ENCODE measurements at places on chromosomes 1 and 21.

DNA sequence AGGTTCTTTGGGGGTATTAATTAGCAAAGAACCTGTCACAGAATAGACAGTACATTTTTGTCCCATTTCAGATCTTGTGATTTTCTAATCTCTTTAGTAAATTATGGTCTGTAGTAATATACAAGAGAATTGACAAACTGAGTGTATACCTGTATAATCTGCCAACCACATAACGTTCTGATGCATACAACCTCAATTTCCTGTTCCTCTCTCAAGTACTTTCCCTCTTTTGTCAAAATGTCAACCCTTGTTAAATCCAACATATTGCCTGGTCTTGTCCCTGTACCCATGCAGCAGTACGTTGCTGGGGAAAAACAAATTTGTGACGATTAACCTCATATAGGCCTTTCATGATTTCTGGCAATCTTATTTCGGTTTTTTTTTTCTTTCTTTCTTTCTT, 1.1 kb downstream of the ARV1 start:
- DNase-seq = no peak

DNA sequence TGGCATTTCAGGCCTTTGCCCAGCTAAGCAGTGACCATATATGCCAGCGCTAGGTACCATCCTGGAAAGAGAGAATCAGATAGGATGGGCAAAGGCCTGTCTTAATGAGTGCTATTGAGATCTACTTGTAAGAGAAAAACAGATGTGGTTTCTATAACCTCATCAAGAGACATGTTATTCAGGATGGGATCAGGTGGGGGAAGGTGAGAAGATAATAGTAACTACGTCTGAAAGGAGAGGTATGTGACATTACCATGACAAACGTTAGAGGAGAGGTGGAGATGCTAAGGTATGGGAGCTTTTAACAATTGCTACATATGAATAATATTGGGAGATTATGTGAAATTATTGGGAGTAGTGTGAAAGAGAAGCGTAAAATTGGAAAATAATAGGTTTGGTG, 204.2 kb upstream of the PLXNA2 start:
- DNase-seq = no peak

DNA sequence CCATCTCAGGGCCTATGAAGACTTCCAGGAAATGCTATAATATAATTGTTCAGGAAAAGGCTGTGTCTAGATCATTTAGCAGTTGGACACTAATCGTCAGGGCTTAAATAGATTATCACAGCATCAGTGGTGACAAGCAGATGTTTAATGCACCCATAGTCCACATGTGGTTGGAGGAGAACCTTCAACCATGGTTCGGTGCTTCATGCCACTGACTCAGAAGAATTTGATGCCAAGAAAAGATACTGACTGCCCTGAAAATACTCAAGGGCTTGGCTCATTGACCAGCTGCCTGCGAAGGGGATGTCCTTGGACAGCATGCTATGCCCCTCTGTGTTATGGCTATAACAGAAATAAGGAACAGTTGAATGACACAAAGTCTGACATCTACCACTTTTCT, 175.7 kb downstream of the HHIPL2 start:
- DNase-seq = no peak

DNA sequence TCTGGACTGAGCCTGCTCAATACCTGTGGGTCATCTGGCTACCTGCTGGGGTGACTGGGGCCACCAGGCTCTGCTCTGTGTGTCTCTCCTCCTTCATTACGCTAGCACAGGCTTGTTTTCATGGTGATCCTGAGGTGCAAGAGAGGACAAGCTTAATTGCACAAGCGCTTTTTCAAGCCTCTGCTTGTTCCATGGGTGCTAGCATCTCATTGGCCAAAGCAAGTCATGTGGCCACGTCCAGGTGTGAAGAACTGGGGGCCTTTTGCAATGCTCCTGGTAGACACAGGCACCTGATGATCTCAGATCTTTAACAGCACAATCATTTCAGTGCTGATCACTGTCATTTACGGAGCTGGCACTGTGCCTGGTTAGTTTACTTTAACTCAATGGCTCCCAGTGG, 114.6 kb downstream of the KAZN start:
- no peak for DNase-seq

DNA sequence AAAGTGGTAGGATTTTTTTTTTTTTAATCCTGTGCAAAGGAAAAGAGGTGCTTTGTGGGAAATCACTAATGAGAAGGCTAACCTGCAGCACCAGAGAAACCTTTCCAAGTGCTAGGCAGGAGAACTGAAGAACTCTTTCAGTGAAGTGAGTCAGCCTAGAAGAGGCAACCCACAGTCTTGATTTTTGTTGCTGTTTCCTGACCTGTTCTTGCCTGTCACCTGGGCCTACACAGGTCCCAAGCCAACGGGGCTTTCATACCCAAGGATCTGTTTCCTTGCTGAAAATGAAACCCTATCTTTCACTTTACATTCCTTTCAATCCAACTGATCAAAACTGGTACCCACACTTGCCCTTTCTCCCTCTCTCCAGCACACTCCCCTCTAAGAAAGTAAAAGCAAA, 7.1 kb upstream of the IKBKE start:
- no peak for DNase-seq

- no peak for DNase-seq
Measured at GRCh38 chr21:44489962-44490361, 34.7 kb downstream of the LRRC3 start.

GRCh38 chr1:7019510-7019909, 234.3 kb downstream of the CAMTA1 start:
- DNase-seq = no peak

DNA sequence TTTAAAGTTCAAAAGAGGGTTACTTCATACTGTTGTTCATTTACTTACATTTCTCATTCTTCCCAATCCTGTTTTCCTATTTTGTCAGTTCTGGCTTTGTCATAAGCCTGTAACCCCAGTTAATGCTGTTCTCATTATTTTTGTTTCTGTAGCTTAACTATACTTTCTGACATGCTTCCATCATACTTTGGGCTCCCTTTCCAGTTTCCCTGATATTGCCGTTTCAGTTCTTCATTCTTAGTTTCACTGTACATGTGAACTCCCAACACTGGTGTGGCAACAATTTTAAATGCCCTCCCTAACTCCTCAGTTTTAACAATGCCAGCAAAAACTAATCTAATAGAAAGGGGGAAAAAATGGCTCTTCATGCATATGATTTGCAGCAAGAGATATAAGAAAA, 456.7 kb downstream of the LMO4 start:
- no peak for DNase-seq

DNA sequence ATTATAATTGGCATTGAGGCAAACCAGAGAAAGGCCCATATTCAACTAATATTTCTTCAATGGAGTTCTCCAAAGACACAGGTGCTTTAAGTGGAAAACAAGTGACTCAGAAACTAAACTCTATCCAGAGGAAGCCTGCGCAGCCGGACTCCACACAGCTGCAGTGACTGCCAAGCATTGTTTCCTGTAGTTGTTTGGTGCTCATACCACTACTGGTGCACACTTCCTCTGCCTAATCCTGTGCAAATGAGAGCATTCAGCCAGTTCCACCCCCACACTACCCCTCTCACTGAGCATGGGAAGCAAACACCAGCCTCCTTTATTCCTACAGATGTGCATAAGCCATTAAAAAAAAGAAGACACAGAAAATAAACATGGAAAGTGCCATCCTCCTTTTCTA, 102.9 kb downstream of the VAV3 start:
- no peak for DNase-seq

DNA sequence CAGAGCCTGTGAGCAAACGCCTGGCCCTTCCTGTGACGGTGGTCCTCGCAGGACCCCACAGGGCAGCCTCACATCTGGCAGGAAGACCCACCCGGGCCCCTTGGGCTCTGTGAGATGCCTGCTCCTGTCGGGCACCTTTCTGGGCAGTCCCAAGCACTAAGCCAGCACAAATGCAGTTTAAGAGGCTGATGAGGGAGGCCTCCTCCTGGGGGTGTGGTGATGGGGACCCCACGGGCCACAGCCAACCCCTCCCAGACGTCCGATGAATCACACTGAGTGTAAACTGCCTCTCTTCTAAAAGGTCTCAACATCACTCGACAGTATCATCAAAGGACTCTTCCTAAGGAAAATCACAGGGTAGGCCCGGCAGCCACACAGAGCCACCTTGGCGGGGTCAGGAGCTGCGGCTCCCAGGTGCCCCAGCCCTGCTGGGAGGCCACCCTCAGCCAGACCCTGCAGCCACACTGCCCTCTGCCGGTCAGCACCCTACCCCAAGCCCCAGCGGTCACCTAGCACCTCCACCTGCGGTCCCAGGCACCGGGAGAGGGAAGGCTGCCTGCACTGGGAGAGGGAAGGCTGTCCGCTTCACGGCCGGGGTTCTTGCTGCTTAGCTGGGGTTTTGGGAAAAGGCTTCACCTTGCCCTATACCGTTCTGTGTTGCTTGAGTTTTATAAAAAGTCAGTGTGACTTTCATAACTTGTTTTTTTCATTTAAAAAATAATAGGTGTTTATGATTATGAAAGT, 3.9 kb upstream of the PRKCZ start:
- no peak for DNase-seq

- no peak for DNase-seq
Measured at GRCh38 chr21:25304611-25305010, 302.7 kb downstream of the MRPL39 start.

GRCh38 chr1:56473582-56474270, 105.6 kb downstream of the PLPP3 start:
- no peak for DNase-seq

DNA sequence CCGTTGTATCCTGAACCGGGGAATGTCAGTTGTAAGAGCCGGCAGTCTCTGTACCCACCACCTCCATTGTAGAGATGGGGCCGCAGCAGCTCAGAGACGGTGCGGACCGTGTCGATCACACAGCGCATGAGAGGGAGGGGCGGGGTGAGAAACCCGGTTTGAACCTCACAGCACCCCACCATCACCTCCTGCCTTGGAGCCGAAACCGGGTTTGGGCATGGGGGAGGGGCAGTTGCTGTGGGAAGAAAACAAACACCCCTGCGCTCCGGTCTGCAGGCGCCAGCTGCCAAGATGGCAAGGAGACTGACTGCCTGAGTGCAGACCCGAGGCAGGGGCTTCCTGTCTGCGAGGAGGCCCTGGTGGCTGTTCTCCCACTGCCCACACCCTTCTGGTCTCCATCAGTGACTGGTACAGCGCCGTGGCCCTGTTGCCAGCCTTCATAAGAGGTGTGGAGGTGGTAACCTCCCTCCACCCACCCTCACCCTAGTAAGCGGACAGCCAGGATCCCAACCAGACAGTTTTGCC, 69.2 kb upstream of the SSBP3 start:
- DNase-seq = no peak

DNA sequence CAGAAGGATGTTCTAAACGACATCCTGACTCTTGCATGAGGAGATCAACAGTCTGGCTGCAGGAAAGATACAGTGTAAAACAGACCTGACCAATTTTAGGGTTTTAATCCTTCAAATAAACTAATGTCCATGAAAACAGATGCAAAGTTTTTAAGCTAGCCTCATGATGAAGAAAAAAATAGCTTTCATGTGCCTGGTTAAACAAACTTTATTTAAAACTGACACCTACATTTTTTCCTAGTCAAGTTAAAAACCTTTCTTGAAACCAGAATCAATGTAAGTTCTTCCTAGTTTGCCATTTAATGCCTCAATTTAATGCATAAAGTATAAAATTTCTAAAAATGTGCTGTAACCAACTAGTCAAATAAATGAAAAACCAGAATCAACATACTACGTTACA, 2.9 kb downstream of the WDR26 start:
- DNase-seq = no peak

Data from cerebellar nuclear complex (tissue), 1 donor.